ENCODE measurements at places on chromosomes 11 and 22.

- DNase-seq = no peak
Observed at GRCh38 chr11:35748644-35749043, 86.1 kb downstream of the TRIM44 start.

DNA sequence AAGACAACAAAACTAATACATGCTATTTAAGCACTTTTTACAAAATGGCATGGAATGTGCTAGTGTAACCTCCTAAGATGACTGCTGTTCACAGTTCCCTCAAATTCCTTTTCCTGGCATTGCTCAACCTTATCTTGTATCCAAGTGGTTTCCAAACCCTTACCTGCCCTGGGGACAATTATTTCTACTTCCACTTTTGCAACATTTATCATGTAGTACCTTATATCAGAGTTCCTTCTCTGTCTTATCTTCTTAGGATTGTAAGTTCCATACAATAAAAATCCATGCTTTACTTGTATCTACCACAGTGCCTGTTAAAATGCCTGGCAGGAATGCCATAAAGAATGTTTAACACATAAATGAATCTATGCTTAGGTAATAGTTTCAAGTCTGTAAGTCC lies 109.2 kb upstream of the MTMR2 start:
- no peak for DNase-seq

DNA sequence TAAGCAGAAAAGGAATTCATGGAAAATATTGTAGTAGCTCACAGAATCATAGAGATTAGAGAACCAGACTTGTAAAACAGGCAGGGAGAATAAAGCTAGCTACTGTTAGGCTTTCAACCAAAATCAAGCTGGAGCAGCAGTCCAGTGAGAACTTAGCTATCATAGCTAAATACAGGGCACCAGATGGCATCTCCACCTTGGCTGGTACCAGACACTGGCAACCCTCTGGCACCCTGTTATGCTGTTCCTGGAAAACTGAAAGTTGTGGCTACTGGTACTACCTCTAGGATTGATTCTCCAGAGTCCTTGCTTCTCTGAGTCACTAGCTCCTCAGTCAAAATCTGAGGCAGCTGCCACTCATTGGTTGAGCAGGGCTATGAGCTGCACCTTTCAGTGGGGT lies 6.0 kb upstream of the DRD2 start:
- no peak for DNase-seq

GRCh38 chr22:43090130-43090789 lies 1.1 kb upstream of the TTLL1 start:
- peak; percentile 77 for DNase-seq

DNA sequence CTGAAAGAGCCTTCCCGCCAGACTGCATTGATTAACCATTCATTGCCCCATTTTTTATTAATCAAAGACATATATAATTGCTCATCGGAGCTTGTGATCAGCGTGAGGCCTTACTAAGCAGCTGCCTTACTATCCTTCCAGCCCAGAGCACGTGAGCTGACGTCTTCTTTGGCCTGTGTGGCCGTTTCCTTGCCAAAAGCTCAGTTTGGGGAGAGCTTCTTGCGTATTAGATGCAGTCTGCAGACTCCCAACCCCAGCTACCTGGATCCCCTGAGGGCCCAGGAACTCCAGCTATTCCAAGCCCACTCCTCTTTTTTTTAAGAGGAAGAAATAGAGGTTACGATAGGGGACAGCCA lies 784 bp upstream of the SLC43A3 start:
- no peak for DNase-seq

DNA sequence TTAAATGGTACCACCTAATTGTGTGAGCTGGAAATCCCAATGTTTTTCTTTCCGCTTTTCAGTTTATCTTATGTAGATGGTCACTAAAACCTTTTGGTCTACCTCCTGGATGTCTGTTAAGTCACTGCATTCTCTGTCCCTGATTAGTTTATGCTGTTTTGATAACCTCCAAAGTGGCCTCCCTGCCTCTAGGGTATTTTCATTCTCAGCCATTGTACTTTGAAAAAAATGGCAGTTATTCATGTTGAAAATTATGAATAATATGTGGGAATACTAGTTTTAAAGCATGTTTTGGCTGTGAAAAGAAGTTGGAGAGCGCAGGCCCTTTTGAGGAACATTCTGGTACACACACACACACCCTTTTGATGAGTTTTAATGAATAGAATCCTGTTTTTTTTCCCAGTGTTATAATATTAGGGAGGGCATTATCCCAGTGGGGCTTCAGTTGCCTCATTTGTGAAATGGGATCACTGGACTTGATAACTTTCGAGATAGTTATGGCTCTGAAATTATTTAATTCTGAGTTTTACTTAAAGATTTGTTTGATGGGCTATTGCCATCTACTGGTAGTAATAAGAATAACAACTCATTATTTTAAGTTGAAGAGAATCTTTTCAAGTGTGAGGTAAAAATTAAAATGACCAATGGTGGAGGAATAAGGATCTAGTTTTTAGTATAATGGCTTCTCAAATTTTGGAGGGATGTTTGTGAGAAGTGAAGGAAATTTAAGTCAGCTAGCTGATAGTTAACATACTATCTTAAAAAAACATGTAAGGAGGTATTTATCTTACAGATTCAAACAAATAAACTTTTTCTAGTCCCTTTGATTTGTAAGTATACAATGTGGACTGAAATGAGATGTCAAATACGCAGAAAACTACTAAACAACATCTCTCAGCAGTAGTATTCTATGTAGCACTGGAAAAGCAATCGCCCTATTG lies 3.9 kb downstream of the FDX1 start:
- DNase-seq = peak; percentile 39

DNA sequence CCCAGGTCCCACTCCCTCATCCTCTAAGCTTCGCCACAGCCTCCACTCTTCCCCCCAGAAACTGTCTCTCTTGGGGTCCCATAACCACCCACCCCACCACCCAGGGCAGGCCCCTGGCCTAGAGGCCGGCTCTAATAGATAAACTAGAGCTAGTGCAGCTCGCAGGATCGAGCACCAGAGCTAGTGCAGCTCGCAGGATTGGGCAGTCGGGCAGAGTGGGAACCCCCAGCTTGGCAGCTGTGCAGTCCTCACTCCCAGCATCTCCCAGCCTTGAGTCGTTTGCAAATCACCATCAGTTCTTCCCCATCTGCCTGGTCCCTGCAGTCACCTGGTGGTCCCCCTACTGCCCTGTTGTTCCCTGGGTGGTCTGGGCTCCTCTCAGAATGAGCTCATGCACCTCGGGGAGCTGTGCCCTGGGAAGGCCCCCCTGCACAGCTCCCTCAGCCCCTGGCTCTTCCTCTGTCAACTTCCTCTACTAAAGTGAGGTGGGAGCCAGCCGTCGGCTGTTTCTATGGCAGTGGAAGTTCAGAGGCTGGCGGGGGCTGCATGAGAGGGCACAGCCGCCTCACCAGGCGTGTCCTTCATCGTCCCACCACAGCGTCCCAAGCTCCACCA lies 15.5 kb upstream of the SHANK2 start:
- DNase-seq = no peak

DNA sequence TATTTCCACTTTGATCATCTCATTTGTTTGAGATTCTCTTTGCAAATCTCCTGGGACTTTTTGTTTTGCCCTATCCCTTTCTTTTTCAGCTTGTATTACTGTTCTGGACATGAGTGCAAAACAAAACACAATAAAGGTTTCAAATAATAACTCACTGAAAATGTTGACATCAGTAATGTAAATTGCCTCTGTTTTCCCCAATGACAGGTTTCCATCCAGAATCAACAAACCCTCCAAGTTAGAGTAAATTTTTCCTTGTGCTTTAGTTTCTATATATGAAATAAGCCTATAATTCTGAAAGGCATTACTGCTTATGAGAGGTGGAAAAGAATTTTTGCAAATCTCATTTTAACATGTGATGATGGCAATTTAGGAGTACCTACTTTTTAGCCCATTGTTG lies 187.0 kb upstream of the ANO3 start:
- no peak for DNase-seq

- DNase-seq = no peak
Observed at GRCh38 chr11:57072640-57073039, 83.9 kb downstream of the OR5AK2 start.

- DNase-seq = no peak
Observed at GRCh38 chr22:44550711-44551491, 52.9 kb upstream of the RTL6 start.

- no peak for DNase-seq
Observed at GRCh38 chr11:10326012-10326964, 21.4 kb downstream of the ADM start.

- no peak for DNase-seq
Observed at GRCh38 chr11:46385169-46386004, 3.9 kb downstream of the MDK start.
